ENCODE measurements at places on chromosomes 11 and 22.

GRCh38 chr11:57427727-57428082, 784 bp upstream of the SLC43A3 start:
- DNase-seq: no peak

GRCh38 chr22:37002633-37003032, 16.6 kb downstream of the TST start:
- no peak for DNase-seq

DNA sequence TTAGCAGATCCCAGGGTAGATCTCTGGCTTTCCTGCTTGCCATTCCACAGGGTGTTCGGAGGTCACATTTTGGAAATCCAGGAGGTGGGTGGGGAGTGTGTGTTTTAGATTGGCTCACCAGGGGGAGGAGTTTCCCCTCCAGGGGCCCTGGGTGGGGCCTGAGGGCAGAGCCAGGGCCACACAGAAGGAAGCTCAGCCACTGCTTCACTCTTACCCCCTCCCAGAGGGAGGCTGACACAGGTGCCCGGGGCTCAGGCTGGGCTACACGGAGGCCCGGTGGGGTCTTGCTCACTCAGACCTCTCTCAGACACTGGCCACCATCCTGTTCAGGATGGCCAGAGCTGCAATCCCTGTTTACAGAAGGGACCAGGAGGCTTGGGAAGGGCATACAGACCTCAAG, 2.5 kb downstream of the WNT7B start:
- DNase-seq: no peak

- no peak for DNase-seq
These were observed 475.1 kb upstream of the CNTN5 start for GRCh38 chr11:98545544-98546175.

- DNase-seq: no peak
These were observed 206.7 kb downstream of the SNX19 start for GRCh38 chr11:130709531-130709930.

DNA sequence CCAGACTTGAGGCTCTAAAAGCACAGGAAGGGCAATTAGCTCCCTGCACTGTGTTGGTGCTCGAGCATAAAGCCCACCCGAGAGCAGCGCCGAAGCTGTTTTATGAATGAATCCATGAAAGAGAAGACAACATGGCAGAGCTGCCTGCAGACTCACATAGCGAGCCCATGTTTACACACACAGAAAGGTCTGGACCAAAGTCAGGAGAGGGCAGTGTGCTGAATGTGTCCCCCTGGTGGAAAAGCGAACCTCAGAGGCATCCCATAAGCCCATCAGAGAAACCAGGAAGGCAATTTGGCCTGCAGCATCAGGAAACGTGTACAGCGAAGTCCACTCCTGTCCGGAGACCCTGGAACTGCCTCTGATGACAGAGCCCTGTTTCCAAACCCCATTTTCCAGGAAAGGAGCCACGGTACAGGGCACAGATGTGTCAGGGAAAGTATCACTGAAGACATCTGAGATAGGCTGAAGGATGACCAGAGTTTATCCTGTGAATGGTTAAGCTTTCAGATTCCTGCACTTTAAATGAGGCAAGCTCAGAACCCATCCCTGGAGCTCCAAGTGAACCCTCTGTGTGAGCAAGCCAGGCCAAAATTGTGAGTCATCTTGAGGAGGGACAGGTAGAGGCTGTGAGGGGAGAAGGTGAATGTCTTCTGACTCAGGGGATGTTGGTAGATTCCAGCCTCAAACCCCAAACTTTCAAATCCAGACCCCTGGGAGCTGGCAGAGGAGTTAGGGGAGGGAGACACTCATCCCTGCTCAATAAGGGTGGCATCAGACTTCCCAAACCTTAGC, 36.9 kb downstream of the CHRDL2 start:
- DNase-seq: no peak

DNA sequence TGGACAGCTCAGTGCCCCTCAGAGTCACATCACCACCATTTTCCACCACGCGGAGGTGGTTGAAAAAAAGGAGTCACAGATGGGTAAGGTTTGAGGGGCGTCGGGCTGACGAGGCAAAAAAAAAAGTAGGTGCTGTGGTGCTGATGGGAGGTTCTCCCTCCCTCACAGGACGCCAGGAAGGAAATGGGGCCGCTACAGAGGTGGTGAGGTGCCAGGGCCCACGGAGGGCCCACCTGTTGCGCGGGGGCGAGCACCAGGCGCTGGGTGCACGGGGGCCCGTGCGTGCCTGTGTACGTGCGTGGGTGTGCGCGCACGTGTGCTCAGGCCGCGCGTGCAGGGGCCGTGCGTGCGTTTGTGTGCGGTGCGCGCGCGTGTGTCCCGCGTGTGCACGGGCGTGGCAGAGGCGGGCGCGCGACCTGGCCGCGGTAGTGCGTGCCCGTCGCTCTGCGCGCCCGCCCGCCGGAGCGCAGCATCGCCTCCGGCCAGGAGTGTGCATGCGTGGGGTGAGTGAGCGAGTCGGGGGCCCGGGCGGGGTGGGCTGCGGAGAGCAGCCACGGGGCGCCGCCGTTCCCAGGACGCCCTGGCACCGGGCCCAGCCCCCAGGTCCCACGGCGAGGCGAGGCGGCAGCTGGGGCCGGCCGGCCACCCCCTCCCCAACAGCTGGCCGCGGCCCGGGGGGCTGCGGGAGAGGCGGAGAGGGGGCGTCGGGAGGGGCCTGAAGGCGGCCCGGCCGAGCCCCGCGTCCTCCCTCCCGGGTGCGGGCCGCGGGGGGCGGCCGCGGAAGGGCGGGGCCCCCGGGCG, 2.8 kb downstream of the PDGFB start:
- DNase-seq: no peak

DNA sequence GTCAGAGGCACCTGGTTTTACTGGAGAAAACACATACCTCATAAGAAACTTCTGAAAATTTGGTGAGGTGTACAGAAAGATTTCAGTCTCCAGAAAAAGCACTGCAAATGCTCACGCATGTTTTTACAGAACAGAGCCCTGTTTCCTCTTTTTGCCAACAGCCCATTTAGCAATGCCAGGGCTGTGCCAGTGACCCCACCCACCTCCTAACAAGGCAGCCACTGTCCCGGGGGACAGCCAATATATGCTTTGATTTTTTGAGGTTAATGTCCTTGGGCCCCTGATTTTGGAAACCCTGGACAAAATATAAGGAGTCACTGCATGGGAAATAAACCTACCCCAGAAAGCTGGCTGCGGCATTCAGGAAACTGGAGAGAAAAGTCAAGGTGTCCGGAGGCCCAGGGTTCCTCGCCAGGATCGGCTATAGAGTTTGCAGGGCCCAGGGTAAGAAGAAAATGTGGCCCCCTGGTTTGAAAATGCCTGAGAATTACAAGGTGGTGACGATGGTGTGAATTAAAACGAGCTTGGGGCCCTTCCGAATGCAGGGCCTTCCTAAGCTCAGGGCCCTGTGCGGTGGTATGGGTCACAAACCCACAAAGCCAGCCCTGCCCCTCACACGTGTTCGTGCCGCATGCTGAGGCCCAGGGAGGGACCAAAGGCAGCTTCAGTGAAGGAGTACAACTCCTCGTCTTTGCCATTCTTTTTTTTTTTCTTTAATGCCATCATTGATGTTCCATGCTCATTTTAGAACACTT, 71.1 kb upstream of the WNT7B start:
- DNase-seq: no peak

DNA sequence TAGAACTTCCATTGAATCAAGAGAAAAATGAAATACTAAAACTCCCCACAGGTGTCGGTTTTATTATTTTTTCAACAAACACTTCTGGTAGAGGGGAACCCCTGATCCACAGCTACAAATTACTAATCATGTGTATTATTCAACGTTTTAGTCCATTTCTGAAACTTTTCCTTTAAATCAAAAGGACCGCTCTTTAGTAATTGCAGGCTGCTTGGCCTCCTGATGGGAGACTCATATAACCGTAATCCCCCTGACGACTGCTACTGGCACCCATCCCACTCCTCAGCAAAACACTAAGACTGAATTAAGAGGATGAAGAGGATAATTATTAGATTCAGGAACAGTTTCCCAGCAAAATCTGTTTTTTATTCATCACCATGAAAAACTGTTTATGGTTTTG, 46.4 kb downstream of the PAX6 start:
- DNase-seq: no peak

- DNase-seq: no peak
These were observed 108.4 kb downstream of the BARX2 start for GRCh38 chr11:129484068-129484467.

DNA sequence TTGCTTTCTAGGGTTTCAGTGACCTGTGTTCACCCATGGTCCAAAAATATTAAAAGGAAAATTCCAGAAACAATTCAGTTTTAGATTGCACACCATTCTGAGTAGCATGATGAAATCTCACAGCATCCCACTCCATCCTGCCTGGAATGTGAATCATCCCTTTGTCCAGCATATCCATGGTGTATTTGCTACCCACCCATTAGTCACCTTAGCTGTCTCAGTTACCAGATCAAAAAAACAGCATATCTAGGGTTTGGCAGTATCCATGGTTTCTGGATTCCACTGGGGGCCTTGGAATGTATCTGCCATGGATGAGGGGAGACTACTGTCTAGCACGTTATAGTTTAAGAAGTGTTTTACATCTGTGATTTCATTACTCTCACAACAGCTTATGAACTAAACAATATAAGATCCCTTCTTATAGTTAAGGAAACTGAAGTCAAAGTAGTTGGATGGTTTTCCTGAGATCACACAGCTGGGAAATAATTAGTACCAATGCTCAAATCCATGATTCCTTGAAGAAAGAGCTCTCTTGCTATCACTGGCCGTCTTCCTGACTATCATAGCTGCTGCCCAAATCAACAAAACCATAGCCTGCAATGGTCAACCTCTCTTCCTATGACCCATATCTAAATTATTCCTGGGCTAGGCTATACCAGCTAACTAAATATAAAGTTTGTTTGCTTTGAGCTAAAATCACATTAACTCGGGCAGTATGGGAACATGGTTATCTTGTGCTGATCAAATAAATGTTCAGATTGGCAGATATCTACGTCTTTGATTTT, 122.6 kb downstream of the MICAL2 start:
- DNase-seq: no peak

Data from activated T-helper 1 cell treated with anti-CD3 and anti-CD28 coated beads, Interleukin-2, amount 50 U/mL, for 16 hours (primary cell).